ENCODE measurements at places on chromosomes 4 and X.
A peak's percentile ranks its signal among the peaks of the same experiment; 100 is the strongest.

- DNase-seq, result no peak
Observed at GRCh38 chr4:81574991-81575390, 103.3 kb upstream of the RASGEF1B start.

DNA sequence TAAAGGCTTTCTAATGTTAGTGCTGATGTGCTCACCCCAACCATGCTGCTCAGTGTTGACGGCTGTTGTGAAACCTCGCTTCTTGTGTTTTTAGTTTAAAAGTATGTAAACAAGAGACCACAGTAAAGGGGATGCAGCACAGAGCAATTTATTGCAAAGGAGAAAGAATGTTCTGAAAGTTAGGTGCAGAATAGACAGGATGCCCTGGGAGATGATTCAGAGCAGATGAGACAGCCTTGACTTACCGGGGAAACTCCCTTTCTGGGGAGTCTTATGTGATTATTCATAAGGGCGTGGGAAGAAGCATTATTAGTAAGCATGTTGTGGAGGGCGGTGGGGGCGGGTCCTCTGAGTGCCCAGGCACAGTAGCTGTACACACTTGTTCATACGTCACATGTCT lies 47.7 kb downstream of the EVC start:
- DNase-seq, result no peak

- DNase-seq, result no peak
Observed at GRCh38 chr4:56611501-56611900, 69.6 kb downstream of the HOPX start.

DNA sequence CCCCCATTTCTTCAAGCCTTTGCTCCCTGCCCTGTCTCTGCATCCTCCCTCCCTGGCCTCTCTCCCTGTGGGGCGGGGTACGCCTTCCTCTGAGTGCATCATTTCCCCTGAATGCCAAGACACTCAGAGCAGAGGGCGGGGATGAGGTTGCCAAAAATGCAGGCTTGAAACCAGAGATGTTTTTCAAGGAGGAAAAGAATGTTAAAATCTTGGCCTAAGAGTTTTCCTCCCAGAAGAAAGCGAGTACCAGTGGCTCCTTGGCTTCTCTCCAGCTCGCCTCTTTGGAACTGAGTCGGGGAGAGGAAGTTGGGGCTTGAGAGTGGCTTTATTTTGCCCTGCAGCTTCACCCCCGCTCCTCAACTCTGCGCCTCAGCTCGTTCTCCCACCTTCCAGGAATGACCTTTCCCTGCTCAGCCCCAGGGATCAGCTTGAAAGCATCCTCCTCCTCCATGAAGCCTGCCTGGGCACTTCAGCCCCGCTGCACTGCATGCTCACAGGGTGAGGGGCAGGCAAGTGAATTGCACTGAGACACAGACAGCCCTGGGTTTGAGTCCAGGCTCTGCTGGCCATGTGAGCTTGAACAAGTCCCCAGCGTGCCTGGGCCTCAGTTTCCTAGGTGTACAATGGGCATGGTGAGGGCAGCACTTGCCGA lies 57.5 kb upstream of the SORCS2 start:
- no peak for DNase-seq

GRCh38 chr4:2781911-2782310 lies 11.0 kb upstream of the SH3BP2 start:
- DNase-seq, result no peak

DNA sequence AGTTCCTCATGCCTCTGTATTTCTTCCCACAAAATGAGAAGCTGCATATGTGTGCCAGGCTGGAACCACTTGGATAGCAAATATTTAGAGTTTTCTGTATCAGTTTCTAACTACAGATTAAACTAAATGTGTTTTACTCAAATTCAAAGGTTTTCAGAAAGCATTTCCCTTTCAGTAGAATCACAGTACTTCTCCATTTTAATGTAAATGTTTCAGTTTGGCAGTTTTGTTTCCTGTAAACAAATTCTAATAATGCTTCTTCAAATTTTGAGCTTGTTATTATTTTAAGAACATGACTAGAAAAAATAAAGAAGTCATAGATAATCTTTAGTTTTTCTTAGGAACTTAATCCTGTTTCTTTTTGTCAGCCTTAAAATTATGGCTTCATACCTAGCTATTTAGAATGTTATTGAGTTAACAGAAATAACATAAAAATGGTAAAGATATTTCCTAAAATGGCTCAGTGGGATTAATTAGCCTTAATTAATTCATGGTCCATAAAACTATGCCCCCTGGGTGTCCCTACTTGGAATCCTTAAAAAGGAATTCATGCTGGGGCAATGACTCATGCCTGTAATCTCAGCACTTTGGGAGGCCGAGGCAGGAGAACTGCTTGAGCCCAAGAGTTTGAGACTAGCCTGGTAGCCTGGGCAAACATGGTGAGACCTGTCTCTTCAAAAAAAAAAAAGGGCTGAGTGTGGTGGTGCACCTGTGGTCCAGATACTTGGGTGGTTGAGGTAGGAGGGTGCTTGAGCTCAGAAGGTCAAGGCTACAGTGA lies 83.8 kb upstream of the GPR34 start:
- DNase-seq, result no peak

DNA sequence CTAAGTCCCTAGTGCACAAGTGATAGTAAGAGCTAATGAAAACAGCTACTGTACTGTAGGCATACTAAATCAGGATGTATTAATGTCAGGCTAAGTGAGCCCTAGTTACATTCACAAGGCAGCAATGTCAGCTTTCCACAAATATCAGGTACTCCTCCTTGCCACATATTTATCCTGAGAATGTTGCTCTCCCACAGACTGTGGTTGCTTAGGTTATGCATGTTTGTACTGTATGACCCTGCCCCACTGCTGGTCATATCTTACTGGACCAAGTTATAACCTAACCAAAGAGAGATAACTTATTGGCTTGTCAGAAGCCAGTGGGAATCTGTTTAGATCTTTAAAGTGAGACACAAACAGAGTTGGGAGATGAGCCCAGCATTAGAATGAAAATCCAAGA lies 241.0 kb downstream of the SLC39A8 start:
- no peak for DNase-seq

- DNase-seq, result no peak
Observed at GRCh38 chr4:154872198-154872597, 91.1 kb downstream of the RBM46 start.

GRCh38 chr4:141037446-141037845 lies 95.8 kb downstream of the RNF150 start:
- no peak for DNase-seq

- no peak for DNase-seq
Observed at GRCh38 chr4:69124941-69125340, 28.7 kb downstream of the UGT2B7 start.

- no peak for DNase-seq
Observed at GRCh38 chr4:95193391-95194224, 355.2 kb downstream of the UNC5C start.

GRCh38 chr4:86050496-86050895 lies 309.4 kb downstream of the MAPK10 start:
- DNase-seq, result no peak

- no peak for DNase-seq
Observed at GRCh38 chr4:6525474-6525873, 49.5 kb upstream of the MAN2B2 start.

DNA sequence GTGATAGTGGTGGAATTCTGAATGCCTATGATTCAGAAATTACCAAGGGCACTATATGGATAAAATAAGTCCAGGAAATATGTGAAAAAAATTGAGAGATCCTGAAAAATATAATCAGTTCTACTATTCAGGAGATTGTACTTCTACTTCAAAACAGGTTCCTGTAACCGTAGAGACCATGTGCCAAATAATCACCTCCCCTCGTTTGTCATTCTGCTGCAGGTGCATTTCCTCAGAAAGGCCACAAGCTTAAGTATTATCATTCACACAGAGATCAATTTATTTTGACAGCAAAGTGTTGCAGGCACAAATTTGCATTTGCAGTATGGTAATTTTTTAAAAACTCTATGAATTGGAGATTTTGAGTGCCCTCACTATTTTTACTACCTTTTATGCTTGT lies 1000.0 kb downstream of the CCSER1 start:
- no peak for DNase-seq

GRCh38 chr4:158827543-158827981 lies 58.7 kb downstream of the FNIP2 start:
- no peak for DNase-seq

GRCh38 chrX:23626651-23627050 lies 40.6 kb upstream of the PRDX4 start:
- DNase-seq, result no peak

DNA sequence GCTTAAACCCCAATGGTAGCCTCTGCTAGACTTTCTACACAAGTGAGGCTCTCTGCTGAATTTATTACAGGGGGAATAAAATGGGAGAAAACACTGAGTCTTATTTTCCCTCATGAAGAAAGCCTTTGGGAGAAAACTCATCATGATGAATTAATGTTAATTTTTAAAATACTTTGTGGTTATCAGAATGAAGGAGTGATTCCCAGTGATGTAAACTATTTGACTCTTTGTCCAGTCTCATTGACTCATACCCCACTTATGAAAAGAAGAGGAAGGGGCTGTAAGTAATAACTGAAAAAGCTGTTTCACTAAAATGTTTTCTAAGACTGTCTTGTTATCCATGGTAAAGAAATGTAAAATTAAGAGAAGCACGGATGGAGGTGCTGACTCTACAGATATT lies 208.8 kb downstream of the GRIA3 start:
- no peak for DNase-seq

GRCh38 chrX:70247252-70247651 lies 12.8 kb downstream of the P2RY4 start:
- no peak for DNase-seq

DNA sequence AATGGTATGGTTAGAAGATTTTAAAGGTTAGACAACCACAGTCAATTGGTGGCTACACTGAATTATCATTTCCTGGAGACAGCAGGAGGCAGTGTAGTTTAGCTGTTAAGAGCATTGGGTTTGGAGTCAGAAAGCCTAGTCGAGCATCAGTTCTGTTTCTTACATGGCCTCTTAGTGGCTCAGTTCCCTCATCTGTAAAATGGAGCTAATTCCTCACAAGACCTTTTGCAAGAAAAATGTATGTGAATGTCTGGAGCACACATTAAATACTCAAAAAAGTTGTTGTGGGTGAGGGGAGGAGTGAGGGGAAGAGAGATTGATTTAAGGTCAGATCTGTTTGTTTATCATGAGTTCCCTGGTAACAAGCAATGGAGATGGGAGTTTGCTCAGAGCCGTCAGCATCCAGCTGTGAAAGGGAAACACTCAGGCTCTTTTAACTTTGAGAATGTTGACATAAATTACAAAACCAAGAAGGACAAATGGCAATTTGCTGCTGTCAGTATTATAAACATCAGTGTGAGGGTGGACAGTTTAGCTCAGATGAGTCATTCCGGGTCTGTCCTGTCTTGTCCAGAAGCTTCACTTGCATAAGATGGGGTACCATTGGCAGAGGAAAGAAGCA lies 98.2 kb upstream of the PGRMC2 start:
- DNase-seq, result peak; percentile 5

GRCh38 chr4:26120098-26120825 lies 200.6 kb upstream of the RBPJ start:
- DNase-seq, result no peak

DNA sequence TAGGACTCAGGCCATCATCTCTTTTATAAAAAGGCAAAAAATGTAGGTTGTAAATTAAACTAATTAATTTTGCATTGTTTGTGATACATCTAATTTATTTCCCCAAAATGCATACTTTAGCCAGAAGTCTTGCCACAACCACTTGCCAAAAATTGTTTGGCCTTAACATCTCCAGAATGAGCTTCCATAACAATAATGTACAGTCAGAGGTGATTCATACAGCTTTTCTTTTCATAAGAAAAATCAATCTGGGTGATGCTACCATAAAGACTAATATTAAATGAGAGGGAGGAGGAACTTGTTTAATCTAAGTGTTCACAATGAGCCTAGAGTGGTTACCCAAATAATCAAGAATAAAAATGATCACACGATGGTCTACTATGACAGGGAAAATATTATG lies 59.3 kb downstream of the AMMECR1 start:
- DNase-seq, result no peak

- DNase-seq, result no peak
Observed at GRCh38 chr4:18931643-18932377, 910.3 kb upstream of the LCORL start.

DNA sequence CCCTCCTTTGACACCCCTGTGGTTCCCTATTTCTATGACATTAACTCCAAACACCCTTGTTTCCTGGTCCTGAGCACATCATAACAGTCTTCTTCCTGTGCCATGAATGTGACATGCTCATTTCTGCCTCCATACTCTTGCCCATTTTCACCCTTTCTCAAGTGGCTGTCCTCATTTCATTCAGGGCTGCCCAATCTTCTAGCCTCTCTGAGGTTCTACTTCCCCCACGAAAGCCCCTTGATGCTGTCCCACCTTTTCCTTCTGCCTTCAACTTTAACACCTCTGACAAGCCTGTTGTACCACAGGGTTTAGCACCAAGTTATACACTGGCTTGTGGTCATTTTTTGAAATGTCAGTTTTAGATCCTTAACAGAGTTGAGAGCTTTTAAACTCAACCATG lies 136.2 kb upstream of the BOD1L1 start:
- no peak for DNase-seq

GRCh38 chr4:109578846-109579245 lies 18.8 kb downstream of the MCUB start:
- DNase-seq, result no peak

DNA sequence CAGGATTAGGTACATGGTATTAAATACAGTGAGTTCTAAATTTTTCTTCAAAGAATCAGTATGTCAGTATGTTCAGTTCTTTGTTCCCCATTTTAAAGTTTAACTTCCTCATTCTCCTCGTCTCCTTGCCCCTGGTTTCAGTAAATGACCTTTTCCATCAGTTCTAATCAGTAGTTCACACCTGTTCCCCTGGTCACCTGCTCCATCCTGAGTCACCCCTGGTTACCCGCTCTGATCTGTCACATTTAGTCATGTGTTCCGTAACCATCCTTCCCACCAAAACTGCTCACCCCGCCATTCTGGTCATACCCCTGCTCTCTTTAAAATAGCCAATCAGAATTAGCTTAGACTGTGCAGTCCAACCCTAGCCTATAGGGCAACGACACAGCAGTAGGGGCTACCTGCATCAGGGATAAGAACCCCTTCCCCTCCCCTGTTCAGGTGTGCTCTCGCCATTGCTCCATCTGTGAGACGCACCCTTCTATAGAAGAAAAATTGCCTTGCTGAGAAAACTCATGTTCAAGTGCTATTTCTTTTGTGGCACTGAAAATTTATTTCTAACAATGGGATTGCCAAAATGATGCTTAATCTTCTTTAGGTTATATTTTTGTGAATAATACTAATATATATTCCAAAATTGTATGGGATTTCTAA lies 181.3 kb downstream of the OR13H1 start:
- DNase-seq, result no peak

DNA sequence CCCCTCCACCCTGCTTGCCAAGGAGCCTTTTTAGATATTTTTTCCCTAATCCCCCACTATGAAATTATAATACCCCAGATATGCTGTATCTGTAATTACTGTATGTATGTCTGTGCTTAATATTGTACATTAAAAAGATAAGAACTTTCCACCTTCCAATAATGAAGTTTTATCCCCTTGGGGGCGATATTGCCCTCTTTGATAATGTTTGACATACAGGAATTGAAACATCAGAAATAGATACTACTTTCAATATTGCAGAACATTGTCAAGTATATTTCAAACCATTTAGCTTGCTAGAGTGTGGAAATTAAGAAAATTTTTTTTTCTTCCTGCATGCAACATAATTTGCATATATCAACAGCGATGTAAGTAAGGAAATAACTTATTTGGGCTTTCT lies 58.9 kb downstream of the NAF1 start:
- DNase-seq, result no peak

GRCh38 chrX:125757794-125758564 lies 408.1 kb downstream of the DCAF12L2 start:
- DNase-seq, result no peak

Data from NCI-H1694 treated with DMSO at 0.1 percent for 48 hours (cell line).